ENCODE measurements at places on chromosomes 12 and 14.

- no peak for DNase-seq
Observed at GRCh38 chr12:99670635-99671034, 23.1 kb downstream of the GARIN6 start.

- no peak for DNase-seq
Observed at GRCh38 chr12:3542911-3543310, 51.9 kb downstream of the PRMT8 start.

- no peak for DNase-seq
Observed at GRCh38 chr12:3110578-3110977, 33.4 kb downstream of the TSPAN9 start.

GRCh38 chr14:103372552-103373304, 12.5 kb upstream of the MARK3 start:
- no peak for DNase-seq

- no peak for DNase-seq
Observed at GRCh38 chr12:121263206-121263935, 33.1 kb downstream of the CAMKK2 start.

- no peak for DNase-seq
Observed at GRCh38 chr12:108565976-108566375, 3.6 kb downstream of the ISCU start.

DNA sequence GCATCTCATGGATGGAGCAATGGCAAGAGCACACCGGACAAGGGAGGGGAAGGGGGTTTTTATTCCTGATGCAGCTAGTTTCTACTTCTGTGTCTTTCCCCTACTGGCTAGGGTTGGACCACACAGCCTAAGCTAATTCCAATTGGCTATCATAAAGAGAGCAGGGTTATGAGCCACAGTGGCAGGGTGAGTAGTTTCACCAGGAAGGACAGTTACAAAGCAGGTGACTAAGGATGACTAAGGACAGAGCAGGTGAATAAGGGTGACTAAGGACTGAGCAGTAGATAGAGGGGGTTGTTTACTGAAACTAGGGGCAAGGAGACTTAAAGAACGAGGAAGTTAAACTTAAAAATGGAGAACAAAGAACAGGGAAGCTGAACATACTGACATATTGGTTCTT, 321.4 kb upstream of the SEL1L start:
- DNase-seq, result no peak

DNA sequence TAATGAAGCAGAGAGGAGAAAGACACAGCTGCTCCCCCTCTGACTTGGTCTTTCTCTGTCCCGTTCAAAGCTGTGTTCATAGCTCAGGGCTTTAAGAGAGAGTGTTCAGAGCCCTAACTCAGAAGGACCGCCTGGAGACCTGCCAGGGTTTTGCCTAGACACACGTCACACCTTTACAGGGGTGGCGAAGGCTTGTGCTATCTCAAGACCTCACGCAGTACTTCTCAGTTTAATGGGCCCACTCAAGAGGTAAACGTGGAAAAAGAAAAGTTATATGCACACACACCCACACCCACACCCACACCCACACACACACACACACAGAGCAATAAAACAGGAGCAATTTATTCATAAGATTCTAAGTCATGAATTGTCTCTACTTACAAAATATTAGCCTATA, 374.3 kb downstream of the C12orf75 start:
- DNase-seq, result no peak

GRCh38 chr12:65010437-65010836, 110.7 kb downstream of the WIF1 start:
- DNase-seq, result no peak

GRCh38 chr12:66066137-66066928, 64.2 kb downstream of the LLPH start:
- no peak for DNase-seq

- DNase-seq, result no peak
Observed at GRCh38 chr14:103949131-103949790, 6.9 kb upstream of the RD3L start.

- no peak for DNase-seq
Observed at GRCh38 chr12:56411781-56412639, 37.2 kb downstream of the TIMELESS start.

DNA sequence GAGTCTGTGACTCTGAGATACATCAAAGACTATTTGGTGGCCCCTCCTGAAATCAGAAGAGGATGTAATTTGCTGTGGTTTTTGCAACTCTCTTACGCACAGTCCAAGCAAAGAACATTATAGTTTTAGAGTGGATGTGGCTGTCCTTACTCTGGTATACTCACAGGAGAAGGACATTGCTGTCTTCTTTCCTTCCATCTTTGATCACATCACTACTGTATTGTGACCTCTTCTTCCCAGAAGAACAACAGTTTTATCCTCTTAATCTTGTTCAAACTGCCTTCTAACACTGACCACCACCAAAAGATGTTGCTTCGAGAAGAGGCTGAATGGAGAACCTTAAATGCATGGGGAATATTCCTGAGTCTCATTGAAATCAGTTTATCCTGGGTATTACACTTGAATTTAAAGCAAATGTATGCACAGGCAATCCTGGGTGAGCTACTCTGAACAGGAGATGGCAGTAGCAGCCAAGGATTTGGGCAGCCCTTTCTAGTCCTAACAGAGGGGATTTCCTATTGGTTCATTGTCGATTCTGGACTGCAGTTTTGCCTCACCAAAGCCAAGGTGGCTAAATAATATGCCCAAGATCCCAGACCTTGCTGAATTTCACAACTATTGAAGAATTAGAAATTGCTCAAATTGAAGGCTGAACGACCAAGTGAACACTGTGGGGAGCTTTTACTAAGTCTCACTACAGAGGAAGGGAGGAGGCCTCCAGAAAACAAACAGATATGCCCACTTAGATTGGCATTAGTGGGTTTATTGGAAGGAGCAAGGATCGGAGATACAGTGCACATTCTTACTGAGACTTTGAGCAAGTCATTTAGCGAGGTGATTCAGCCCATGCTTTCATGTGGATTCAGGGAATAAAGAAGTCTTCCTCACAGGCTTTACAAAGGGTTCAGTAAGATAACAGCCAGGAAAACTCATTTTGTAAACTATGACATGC, 282.8 kb downstream of the PAWR start:
- DNase-seq, result no peak

DNA sequence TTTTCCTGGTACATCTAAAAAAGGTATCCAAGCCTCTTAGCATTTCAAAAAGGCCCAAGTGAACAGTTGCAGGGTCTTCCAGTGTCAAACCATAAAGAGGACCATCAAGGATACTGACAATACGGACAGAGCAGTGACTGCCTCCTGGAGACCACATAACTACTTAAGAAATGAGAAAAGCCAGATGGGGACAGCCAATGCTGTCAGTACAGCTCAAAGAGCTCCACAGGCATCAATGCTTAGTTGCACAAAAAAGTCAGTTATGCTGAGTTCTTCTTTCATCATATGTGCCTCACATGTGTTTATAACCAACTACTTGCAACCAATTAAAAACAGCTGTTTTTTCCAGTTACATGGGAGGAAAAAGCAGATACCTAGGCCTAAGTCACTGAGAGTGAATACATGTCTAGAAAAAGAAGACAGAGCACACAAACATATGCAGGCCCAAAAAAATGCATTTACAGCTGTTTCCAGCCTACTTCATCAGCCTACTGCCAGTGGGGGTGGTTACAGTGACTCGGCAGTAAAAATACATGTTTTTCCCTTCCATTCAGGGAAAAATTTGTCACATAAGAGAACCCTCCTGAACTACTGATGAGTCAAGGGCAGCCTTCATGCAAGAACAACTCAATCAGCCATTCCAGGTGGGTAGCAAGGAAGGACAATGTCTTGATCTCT, 84.0 kb downstream of the DCAF5 start:
- DNase-seq, result no peak

DNA sequence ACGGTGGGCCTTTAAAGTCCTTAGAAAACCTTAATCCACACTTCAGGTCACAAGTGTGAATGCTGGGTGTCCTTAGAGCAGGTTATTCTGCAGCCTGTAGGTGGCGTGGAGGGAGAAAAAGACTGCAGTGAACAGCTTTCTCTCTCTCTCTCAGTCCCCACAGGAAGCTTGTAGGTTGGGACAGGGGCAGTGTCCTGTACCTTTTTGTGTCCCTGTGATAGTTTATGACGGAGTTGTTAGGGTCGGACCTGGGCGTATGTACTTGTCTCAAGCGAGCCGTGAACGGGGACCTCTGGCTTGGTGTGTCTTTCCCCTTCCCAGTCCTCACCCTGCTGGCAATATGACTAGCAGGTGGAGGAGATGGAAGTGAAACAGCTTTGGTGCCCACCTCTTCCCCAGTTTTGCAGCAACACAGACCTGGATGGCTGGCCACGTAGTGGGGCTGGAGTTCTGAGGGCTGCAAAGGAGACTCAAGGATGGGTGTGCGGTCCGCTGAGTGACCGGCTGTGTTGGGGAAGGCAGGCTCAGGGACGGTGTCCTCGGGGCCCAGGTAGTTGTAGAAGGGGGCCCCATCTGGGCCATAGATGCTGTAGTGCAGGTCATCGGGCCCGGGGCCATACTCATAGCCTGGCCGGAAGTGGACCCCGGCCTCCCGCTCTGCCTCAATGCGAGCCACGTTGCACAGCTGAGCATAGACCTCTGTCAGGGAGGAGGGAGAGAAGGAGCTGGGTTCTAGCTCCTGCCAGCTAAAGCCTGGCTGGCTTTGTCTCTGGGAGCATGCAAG, 8.9 kb downstream of the ISCA2 start:
- no peak for DNase-seq

DNA sequence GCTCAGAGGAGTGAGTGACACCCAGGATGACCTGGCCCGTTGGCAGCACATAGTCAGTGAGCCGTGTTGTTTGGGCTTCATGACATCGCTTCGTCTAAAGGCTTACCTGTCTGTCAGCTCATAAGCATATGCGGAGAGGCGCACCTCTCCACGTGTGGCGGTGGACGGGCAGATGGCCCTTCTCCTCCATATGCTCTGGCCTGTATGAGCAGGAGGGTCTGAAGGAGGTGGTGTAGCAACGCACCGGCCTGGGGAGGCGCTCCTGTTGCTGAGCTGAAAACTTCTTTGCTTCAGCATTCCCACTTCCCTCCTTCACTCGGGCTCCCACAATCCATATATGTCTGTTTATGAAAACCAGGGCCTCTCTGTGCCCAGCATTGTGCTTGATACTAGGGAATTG, 186.1 kb downstream of the TSPAN9 start:
- DNase-seq, result no peak

DNA sequence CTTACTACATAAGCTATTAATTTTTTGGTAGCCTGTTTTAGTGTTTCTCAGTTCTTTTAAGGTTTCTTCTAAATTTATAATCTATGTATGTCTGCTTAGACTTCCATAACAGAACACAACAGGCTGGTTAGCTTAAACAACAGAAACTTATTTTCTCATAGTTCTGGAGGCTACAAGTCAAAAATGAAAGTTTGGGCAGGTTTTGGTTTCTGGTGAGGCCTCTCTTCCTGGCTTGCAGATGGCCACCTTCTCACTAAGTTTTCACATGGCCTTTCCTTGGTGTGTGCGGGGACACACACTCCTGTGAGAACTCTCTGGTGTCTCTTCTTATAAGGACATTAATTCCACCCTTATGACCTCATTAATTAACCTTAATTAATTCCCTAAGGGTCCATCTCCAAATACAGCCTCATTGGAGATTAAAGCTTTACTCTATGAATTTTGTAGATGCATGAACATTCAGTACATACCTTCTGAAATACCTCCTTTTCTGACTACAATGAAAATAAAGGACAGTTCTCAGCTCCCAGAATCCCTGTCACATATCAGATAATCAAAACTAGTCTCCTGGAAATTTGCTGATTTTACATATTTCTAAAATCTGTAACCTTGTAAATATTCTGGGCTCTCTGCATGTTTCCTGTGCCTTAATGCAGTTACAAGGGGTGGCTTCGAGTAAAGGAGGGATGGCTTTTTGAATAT, 23.2 kb upstream of the BMAL2 start:
- DNase-seq, result no peak

DNA sequence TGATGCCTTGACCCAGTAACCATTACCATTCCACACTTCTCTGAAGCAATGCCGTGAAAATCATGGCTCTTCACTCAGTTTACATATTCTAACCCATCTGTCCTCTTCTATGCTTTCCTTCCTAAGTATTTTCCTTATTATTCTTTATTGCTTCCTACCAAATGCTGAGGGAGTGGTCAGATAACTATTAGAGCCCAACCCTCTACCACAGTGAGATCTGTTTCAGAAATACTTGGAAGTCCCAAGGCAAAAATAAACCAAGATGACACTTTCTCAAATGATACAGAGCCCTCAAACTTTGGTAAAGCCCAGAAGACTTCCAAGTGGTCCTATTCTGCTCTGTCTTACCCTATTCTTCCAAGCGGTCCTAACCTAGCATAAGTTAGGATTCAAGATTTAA, 68.0 kb downstream of the MED13L start:
- no peak for DNase-seq

DNA sequence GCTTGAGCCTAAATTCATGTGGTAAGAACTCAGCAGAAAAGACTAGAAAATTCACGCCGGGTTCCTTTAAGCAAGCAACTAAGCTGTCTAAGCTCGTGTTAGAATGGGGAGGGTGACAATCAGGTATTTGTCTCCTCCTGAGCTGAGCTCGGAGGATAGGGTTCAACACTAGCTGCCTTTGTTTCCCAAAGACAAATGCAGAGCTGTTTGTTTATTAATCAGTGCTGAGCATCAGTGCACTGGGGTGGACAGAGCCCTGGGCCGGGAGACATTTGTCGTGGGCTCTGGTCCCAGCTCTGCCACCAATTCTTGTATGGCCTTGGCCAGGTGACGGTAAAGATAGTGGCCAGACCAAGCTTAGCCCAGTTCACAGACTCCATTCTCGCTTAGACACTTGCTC, 43.7 kb downstream of the DEGS2 start:
- DNase-seq, result no peak

Data from posterior cingulate gyrus (tissue), 11 donors.